HEK293T (cell line): ENCODE measurements at places on chromosomes 5 and 9.

DNA sequence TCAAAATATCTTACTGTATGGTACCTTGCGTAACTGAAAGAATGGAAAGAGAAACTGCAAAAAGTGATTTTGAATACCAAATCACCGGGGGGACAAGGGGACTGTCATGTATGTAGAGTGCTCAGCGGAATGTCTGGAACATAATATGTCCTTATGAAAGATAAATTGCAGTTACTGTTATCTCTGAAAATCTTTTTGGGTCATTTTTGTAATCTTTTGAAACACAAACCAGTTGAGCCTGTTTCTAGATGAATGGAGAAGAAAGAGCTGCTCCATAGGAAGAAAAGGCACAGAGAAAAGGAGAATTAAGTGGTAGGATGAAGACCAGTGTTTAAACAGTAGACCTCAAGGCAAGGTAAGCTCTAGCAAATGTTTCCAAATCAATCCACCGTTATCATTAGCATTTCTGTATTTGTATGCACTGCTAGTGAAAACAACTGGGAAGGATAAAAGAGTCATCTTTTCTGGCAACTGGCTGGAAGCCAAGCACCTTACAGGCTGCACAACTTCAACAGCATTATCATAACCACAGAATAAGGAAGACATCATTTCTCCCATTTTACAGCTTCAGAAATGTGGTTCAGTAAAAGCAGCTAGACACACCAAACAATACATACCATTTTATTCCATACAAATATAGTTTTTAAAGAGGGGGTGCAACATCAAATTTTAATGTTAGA lies 158.5 kb downstream of the TRPM3 start:
- no peak for DNase-seq

- no peak for DNase-seq
Measured at GRCh38 chr9:34590381-34591247, 1.1 kb upstream of the CNTFR start.

DNA sequence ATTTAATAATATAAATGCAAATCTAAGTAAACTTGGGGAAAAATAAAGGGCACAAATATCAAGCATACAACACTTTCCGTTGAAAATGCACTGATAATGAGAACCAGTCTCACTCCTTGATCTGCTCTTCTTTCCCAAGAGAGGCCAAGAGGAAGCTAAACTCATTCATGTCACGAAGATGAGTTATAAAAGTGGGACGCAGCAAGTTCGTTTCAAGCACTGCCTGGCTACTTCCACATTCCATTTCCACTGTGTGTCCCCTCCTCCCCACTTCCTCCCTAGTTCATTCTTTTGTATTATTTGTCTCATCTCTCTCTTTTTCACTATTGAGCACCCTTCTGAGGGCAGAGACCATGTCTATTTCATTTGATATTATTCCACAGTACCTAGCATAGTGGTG lies 158.1 kb downstream of the SLC24A2 start:
- DNase-seq: no peak

DNA sequence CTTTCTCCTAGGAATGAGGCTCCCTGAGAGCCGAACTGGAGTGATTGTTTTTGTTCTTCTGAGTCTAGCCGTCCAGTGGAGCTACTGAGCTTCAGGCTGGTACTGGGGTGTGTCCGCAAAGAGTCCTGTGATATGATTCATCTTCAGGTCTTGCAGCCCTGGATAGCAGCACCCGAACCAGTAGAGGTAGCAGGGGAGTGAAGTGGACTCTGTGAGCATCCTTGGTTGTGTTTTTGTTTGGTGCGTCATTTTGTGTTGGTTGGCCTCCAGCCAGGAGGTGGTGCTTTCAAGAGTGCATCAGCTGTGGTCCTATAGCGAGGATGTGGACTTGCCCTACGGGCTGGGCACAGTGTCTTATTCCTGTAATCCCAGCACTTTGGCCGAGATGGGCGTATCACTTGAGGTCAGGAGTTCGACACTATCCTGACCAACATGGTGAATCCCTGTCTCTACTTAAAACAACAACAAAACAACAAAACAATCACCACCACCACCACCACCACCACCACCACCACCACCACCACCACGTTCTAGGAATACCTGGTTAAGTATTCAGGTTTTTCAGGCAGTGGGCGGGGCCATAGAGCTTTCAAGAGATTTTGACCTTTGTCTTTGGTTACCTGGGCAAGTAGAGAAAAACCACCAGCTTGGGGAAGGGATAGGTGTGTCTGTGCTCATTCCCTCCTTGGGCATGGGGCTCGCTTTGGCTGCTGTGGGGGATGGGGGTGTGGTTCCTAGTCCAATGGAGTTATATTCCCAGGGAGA lies 154.0 kb downstream of the WDR70 start:
- DNase-seq: no peak

DNA sequence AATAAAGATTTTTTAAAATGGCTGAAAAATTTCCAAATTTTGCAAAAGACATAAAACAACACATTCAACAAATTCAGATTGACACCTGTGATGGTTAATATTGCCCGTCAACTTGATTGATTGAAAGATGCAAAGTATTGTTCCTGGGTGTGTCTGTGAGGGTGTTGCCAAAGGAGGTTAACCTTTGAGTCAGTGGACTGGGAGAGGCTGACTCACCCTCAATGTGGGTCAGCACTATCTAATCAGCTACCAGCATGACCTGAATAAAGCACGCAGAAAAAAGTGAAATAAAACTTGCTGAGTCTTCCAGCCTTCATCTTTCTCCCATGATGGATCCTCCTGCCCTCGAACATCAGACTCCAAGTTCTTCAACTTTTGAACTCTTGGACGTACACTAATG lies 868.0 kb upstream of the CTNND2 start:
- no peak for DNase-seq

DNA sequence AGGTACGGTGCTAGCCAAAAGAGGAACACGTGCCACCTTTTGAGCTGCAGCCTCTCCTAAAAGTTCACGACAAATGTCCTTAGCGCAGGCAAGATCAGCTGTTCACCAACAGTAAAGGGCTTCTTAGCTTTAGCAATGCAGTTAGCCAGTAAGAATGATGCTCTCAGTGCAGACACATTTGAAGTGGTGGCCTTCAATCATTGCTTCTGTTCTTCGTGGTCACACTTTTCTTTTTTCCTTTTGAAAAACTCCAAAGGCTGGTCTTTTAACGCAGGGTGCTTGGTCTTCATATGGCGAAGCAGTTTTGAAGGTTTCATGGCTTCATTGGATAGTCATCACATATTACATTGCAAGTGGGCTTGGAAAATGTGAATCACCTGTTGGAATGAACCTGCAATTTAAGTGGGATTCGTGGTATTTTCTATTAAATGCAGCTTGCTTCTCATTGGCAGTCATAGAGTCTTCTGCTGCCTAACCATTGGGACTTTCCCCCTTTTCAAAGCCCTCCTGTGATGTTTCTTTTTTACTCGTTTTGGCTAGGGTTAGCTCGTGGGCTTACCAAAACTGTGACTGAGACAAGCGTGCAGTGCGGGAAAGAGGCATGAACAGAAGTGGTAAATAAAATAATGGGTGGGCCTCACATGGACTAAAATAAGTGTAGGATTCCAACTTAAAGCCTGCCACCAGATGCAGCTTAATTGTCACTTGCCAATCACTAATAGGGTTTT lies 100.9 kb downstream of the MRPL36 start:
- no peak for DNase-seq

- no peak for DNase-seq
Measured at GRCh38 chr5:94812232-94812631, 193.8 kb downstream of the SLF1 start.

DNA sequence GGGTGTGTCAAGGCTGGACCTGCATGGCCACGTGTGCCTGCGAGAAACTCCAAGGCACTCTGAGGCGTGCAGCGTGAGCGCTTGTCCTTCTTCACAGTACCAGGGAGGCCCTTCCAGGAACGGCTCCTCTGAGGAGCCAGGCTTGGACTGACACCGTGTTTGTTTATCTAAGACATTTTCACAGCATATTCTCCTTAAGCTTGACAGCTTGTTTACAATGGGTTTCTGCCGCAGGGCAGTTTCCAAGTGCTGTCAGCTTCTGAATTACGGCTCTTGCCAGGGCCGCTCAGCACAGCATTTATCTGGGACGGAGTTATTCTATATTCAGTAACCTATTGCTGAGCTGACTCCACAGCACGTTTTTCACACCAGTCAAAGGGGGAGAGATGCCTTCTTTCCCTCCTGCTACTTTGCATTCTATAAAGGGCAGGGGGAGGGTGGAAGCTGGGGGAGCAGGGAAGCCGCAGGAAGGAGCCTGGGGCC lies 98.4 kb downstream of the LMNB1 start:
- DNase-seq: peak; percentile 66

DNA sequence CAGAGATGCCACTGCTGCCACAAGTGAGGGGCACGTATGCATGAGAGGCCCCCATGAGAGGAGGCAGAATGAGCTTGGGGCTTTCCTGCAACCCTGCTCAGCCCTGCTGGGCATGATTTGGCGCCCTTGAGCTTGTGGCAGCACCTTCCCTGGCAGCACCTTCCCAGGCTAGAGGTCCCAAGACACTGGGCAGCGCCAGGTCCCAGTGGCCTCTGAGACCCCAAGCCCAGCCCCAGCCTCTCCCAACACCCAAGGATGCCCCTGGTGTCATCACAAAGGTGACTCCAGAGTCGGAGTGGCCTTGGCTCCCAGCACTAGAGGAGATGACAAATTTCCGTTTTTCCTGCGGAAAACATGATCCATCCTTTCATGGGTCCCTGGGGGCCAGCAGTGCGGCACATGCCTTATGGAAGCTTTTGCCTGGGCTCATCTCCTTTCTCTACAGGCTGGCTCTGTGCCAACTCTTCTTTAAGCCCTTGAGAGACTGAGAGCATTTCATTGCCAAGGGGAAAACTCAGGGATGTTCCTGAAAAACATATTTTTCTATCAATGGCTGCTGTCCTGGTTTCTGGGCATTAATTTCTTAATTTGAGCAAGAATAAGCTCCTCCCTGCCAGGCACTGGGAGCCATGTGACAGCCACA lies 77.1 kb upstream of the ADAMTS2 start:
- DNase-seq: no peak

DNA sequence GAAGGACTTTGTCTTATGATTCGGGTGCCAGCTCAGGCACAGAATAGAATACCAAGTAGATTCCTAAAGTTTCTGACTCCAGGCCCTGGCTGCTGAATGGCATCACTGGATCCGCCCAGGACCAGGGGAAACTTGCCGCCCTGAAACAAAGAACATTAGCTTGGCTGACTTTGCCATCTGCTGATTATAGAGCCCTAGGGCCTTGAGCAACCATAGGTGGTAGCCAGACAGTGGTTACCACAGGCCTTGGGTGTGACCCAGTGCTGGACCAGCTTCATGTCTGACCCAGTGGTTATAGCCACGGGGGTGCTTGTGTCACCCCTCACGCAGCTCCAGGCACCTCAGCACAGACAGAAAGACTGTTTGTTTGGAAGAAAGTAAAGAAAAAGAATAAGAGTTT lies 62.7 kb downstream of the SSBP2 start:
- no peak for DNase-seq

DNA sequence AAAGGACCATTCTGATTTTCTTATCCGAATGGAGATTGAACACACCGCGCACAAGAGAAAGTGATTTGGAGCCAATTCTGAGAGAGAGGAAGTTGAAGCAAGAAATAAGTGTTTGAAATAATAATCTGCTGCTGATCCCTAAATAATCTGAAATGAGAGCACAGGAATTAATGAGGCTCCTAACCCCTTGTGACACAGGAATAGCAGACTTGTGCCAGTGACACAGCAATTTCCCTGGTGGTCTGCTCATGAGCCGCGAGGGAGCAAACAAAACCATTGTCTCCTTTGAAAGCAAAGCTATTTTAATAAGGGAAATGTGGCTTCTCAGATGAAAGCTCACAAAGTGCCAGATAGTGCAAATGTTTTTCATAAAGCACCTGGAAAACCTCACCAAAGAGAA lies 936.1 kb upstream of the WWC1 start:
- DNase-seq: no peak

DNA sequence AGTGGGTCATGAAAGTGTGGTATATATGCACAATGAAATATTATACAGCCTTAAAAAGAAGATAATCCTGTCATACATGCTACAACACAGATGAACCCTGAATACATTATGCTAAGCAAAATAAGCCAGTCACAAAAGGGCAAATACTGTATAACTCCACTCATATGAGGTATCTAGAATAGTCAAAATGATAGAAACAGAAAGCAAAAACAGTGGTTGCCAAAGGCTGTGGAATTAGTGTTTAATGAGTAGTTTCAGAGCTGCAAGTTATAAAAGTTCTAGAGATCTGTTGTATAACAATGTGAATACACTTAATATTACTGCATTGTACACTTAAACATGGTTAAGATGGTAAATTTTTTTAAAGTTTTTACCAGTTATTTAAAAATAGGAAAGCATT lies 135.0 kb downstream of the OXCT1 start:
- DNase-seq: no peak
